ENCODE measurements at places on chromosomes 3 and 15.

GRCh38 chr15:51180011-51180410 lies 85.3 kb upstream of the TNFAIP8L3 start:
- DNase-seq: no peak

DNA sequence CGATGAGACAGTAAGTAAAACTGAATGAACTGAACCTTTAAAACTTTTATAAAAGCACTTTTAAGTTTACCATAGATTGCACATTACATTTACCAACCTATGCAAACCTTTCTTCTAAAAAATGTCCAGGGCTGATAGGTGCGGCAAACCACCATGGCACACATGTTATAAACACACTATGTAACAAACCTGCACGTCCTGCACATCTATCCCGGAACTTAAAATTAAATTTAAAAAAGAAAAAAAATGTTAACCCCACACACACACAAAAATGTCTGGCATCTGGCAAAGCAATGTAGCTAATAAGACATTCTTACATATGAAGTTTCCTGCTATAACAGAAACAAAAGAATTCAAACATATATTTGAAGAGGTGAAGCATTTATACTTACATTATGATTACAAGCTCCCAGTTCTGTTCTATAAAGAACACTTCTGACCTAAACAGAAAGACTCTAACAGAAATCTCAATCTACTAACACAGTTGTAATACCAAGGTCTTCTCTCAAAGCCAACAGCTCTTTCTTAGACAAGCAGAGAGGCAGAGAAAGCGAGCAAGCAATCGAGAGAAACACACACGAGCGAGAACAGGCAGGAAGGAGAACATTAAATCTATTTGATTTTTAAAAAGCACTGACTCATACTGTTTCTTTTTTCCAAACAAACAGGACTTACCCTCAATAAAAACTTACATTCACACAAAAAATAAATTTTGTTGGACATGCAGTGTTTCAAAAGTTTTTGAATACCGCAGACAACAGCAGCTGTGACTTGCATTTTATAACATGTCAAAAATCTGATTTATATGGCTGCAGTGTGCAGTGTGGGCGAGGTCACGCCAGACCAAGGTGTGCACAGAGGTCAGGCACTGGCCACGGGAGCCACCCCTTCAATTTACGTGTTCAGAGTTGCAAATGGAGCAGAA lies at the start of gene NRG4:
Gene NRG4 (minus strand): TSS at position 798 of the 925 bp plus-strand sequence. CDS start 1,194 bp downstream, outside the sequence.
- DNase-seq: no peak

GRCh38 chr3:107421170-107421792 lies 44.0 kb downstream of the CCDC54 start:
- no peak for DNase-seq

DNA sequence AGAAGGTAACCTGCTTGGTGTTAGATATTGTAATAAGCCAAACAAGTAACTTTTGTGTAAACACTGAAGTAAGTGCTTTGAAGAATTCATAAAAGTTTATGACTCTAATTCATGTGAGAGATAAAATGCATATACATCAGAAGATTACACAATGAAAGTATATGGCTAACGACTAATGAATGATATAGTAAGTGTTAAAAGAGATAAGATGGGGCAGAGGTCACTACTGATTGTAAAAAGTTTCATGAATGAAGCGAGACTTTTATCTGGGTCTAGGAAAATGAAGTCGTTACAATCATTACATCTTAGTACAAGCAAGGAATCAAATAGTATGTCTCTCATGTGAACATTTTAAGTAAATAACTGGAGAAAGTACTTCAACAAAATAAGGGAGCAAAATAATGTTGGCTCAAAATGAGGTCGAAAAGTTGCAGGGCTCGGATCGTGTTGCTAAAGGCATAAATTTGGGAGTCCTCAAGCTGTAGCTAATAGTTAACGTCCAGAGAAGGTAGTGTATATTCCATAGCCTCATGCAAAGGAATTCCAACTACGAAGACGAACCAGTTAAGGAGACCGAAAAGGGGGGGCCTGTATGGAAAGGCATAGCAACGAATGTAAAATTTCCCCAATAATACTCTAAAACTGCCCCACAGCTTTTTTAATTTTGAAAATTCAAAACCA lies 984 bp upstream of the DUT start:
- DNase-seq: no peak

DNA sequence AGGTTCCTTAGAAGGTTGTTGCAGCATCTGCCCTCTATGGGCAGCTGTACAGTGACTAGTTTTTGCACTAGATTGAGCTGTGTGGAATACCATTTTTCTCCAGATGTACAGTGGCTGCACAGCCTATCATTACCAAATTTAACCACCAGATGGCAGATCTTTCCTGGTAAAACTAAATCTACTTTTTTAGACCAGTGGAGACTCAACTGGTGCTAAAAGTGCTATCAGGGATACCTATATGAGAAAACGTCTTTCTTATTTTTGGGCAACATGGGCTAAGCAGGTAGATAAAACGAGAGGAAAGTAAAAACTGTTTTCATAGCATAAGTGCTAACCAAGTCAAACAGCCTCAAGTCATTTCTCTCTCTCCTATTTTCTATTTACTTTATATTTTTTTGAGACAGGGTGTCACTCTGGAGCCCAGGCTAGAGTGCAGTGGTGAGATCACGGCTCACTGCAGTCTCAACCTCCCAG lies 21.2 kb downstream of the IGSF10 start:
- peak; percentile 76 for DNase-seq

DNA sequence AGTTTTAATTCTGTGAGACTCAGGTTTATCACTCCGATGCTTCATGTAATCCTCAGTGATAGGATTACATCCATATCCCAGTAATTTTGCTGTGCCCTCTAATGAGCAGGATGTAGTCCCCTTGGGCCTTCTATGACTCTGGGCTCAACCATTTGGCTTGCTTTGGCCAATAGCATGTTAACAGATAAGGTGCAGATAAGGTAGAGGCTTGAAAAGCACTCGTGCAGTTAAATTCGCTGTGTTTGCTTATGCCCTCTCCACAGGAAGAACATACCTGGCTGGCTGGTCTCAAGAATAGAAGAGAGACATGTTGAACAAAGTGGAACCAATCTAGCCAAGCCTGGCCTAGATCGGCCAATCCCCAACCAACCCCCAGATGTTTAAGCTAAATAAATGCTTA lies 20.1 kb downstream of the CCDC13 start:
- no peak for DNase-seq

GRCh38 chr15:39756806-39757522 lies 25.7 kb downstream of the FSIP1 start:
- peak; percentile 78 for DNase-seq

- no peak for DNase-seq
Measured at GRCh38 chr15:64464276-64465005, 4.1 kb downstream of the ZNF609 start.

- DNase-seq: no peak
Measured at GRCh38 chr3:81782585-81782984, 21.1 kb upstream of the GBE1 start.

DNA sequence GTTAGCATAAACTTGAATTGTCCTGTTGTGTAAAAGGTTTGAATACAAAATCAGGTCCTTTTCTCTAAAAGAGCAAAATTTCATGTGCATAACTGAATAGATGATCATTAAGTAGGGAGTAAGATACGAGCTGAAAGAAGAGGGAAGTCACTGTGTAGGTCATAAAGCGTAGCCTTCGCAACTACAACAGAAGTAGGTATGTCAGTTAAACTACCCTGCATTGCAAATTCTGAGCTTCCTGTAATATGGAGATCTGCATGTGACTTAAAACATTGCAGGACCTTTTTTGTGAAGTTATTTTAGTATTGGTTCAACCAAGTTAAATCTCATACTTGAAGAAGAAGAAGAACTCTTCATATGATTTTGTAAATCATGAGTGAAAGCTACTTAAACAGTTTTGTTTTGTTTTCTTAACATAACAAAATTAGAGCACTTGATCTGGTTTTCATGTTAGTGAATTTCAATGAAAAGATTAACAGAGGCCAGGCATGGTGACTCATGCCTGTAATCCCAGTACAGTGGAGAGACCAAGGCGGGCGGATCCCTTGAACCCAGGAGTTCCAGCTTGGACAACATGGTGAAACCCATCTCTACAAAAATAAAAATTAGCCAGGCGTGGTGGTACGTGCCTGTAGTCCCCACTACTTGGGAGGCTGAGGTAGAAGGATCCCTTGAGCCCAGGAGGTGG lies 26.4 kb downstream of the ARMC8 start:
- no peak for DNase-seq

GRCh38 chr3:124928333-124929202 lies 6.0 kb downstream of the MUC13 start:
- DNase-seq: peak; percentile 85

DNA sequence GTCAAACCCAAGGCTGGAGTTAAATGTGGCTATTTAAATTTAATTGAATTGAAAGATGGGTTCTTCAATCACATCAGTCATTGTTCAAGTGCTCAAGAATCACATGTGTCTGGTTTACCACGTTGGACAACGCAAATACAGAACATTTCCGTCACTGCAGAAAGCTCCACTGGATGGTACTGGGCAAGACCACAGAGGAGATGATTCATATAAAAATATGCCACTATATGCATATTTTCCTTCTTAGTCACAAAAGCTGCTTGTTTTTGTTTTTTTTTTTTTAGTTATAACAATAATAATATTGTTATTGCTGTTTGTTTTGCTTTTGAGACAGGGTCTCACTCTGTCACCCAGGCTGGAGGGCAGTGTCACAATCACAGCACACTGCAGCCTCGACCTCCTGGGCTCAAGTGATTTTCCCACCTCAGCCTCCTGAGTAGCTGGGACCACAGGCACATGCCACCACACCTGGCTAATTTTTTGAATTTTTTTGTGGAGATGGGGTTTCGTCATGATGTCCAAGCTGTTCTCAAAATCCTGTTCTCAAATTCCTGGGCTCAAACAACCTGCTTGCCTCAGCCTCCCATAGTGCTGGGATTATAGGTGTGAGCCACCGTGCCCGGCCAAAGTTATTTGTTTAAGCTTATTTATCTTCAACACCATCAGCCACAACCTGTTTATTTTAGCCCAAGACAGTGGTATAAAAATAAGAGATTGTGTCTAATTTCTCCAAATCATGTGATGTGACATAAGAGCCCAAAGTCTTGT lies 19.4 kb downstream of the RTP3 start:
- DNase-seq: no peak

DNA sequence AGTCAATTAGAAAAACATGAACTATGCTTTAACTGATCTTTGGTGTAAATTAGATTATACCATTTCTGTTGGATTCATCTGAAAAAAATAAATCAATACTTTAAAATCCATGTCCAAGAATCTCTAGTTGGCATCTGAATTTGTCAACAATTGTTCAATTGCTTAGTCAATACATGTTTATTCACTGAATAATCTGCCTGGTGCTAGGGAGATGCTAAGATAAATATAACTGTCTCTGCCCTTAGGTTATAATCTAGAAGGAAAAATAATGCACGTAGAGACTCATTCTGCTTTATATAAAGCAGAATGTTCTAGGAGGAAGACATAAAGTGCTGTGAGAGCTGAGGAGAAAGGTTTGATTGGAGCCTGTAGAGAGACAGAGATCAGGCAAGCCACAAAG lies 537.2 kb upstream of the IL12A start:
- no peak for DNase-seq

DNA sequence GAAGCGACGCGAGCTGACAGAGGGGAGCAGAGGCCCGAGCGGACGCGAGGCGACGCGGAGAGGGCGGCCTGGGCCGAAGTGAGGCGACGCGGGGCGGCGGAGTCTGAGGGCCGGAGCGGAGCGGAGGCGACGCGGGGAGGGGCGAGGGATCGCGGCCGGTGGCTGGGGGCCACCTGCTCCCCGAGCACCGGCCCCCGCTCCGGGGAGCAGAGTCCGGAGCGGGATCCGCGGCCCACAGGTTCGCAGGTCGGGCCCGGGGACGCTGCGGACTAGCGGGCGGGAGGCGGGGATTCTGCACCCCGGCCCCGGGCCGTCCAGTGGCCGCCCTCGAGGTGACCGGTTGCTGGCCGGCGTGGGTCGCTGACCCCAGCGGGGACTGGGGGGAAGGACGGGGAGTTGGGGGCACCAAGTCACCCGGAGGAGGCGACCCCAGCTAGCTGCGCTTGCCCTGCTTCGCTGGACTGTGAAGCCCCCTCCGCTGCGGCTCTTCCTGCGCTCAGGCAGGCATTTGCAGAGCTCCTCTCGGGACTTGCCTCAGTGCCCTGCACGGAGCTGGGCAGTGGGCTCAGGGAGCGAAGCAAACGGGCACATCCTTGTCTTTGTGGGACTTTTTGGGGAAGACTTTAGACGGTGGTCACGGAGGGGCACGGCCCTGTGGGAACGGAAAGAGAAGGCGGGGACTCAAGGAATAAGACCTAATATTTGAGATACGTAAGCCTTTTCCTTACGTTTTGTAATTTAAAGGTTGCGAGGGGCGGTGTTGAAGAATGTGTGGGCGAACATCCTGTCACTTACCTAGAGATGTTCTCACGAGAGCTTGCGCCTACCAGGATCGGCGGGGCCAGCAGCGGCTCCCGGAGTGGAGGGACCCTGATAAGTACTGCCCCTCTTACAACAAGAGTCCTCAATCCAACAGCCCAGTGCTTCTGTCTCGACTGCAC lies 566 bp downstream of the HMCES start:
- no peak for DNase-seq

DNA sequence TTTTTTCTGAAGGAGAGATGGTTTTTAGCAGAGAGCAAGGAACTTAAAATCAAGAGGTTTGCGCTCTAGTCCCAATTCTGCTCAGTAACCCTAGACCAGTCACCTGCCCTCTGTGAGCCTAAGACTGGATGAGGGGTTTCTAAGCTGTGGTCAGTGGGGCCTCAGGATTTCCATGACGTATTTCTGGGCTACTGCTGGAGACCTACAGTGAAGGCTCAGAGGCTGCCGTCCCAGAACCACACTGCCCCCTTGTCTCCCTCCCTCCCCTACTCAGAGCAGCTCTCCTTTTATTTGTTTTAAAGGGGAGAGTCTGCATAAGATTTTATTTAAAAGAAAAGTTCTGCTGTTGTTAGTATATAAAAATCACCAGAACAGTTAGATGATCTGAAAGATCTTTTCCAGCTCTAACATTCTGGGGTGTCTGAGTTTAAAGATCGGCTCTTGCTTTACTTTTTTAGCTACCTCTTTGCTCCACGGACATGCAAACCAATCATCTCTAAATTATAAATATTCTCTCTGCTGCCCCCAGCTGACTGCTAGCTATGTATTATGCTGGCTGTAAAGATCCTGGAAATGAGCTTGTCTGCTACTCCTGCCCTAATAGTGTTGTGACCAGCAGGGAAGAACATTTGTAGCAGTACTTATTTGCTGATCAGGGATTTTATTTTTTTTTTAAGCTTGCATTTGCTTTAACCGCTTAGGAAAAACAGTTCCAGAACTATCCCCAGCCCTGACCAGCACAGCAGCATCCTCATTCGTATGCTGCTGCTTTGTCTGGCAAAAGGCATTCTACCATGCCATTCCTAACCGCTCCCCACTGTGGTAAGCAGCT lies 28.6 kb upstream of the NDUFB4 start:
- DNase-seq: peak; percentile 58

DNA sequence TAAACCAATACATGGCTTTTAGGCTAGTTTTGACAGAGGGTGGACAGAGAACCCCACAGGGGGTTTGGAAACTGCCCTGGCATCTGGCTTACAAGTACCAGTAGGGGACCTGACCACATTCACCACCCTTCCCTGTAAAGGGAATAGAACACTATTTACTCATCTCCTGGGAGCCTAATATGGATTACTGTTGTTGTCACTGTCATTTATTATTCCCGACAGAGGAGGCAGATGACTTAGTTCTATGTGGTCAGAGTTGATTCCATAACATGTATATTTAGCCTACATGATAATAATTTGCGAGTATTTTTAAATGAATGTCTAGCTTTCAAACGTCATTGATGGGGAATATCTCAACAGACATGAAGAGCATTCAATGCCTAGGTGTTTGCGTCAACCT lies 15.9 kb downstream of the ZBTB38 start:
- DNase-seq: no peak

Measured in tibial nerve (tissue), 4 donors.